ENCODE measurements at places on chromosomes 1 and 21. TPM values are rescaled to one million over a fixed set of nuclear protein-coding genes. Genes with fewer than 3 reads are reported as not detected.
A peak's percentile ranks its signal among the peaks of the same experiment; 100 is the strongest.

- no peak for DNase-seq
Observed at GRCh38 chr1:6459850-6460265, 6.1 kb downstream of the TNFRSF25 start.

DNA sequence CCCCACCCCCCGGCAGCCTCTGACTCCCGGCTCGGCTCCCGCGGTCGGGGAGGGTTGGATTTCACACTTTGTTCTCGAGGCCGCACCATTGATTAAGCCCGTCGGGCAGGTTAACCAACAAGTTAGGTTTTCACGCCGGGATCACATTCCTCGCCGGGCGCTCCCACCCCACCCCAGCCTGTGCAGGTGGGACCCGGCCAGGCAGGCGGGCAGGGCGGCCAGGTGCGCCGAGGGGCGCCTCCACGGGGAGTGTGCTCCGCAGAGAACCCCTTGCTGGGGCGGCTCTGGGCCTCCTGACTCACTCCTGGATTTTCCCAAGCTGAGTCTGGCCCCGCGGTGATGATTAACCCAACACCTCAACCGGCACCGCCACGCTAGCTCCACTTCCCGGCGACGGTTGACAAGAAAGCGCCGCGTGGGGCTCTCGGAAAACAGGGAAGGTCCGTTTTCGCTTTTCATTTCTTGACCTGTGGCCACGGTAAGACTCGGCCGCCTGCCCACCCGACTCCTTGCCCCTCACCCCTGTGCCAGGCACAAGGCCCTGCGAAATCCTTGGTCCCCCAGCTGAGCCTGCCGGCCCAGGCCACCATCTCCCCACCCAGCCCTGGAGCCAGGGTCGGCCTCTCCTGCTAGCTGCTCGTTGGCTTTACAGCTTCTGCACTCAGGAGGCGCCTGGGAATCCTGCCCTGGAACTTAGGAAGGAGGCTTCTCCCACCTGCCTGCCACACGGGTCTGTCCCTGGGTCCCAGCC is 8.8 kb upstream of the TTLL10 start:
- DNase-seq = no peak

DNA sequence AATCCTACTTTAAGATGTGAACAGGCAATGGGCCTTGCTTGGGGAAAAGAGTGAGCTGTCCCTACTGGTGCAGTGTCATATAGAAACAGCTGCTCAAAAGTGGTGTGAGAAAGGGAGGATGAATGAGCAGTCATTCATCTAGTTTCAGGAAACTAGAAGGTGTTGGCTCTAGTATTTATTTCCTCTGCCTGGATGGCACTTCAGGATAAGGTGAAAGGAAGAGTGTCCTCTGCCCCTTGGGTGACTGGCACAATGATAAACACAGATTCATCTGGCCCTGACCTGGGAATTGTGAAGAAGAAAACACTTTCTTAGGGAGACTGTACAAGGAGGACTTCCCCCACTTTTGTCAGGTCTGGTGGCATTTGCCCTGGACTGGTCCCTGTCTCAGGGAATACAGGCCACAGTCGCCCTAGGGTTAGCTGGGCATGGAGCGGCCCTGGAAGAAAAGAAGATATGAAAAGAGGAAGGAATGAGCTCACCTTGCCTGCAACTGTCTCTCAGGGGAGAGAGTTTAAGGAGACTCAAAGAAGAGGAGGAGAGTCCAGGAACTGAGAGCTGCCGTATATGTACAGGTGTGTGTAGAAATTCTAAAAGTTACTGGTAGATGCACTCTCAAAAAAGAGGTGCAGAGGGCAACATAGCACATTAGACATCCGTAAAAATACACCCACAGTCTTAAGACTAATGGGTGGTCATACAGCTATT is 13.8 kb upstream of the NMNAT2 start:
- no peak for DNase-seq

- DNase-seq = no peak
Observed at GRCh38 chr1:180743868-180744267, 112.0 kb downstream of the XPR1 start.

GRCh38 chr21:43688906-43689305 is 29.5 kb downstream of the RRP1B start:
- DNase-seq = no peak

DNA sequence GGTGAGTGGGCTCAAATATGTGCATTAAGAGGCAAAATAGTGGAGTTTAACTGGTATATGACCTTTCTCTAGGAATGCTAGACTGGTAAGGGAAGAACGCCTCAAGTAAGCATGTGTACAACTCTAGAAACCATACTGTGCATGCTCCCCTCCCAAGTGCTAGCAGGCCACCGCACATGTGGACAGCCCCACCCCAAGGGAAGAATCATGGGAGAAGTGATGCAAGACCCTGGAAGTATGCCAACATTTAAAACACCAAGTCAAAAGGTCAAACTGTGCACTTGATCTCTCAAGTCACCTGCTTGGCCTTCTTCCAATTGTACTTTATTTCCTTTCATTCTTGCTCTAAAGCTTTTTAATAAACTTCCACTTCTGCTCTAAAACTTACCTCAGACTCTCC is 120.4 kb downstream of the WDR3 start:
- DNase-seq = no peak

- peak; percentile 36 for DNase-seq
Observed at GRCh38 chr1:230632273-230632873, 9.9 kb upstream of the COG2 start.

GRCh38 chr1:44640200-44640853 is 34.0 kb downstream of the TMEM53 start:
- no peak for DNase-seq

DNA sequence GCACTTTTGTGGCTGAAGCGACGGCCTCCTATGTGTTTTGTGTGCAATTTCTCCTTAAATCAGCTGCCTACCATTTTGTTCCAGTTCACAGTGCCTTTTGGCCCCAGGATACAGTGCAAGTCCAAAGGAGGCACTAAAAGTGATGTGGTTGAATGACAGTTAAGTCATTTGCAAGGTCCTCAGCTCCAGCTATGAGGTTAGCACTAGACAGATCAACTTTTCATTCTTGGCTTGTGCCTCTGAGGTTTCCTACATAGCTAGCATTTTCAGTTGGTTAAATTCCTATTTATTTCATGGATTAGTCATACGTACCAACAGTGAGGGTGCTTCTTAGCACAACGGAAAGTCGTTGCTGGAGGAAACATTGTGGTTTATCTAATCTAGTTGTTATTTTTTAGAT is 59.3 kb upstream of the NTPCR start:
- DNase-seq = no peak

GRCh38 chr1:94955767-94956632 is 29.1 kb upstream of the CNN3 start:
- DNase-seq = no peak

GRCh38 chr1:208243527-208243966 is 637 bp downstream of the PLXNA2 start:
- DNase-seq = peak; percentile 70

DNA sequence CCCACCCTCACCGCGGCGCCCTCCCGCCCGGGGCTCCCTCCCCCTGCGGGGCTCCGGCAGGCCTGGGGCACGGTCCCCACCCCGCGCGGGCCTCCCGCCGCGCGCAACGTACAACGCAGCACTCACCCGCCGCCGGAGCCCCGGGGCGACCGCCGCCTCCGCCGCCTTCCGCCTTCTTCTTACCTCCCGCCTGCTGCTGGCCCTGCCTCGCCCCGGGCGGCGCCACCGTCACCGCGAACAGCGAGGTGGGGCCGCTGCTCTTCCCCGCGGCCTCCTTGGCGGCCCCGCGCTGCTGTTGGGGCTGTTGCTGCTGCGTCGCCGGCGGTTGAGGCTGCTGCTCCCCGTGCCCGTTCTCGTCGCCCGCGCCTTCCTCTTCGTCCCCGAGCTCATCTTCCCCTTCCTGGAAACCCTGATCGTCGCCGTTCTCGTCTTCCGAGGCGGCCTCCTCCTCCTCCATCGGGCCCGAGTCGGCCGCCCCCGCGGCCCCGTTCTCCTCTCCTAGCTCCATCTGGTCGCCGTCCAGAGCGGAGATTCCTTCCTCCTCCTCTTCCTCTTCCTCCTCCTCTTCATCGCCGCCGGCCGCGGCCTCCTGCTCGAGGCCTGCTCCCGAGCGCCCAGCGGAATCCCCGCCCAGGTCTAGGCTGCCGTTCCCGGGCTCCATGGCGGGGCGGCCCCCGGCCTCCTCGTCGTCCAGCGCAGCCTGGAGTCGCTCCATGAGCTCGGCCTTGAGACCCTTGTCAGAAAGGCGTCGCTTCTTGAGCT is 671 bp downstream of the HNRNPU start:
- peak; percentile 30 for DNase-seq

IGSF9 gene
- polyA plus RNA-seq = 0.86 TPM

CATSPERE gene
- 0.54 TPM for polyA plus RNA-seq

NCDN gene
- polyA plus RNA-seq = 34.6 TPM

KCNJ10 gene
- not detected for polyA plus RNA-seq

GUCA2B gene
- polyA plus RNA-seq = not detected

LAMC2 gene
- 0.15 TPM for polyA plus RNA-seq

Measured in SK-N-SH (cell line).